ENCODE measurements at places on chromosomes 13 and 19. TPM values are rescaled to one million over a fixed set of nuclear protein-coding genes. Genes with fewer than 3 reads are reported as not detected.

Gene SULT2B1
- total RNA-seq: 0.43 TPM

Gene ZNF682
- total RNA-seq: 6.8 TPM

Gene ALG11
- total RNA-seq: 19.5 TPM

Gene THSD8
- total RNA-seq: 19.8 TPM
